Stimulated activated CD4-positive, alpha-beta T cell treated with anti-CD3 and anti-CD28 coated beads, TNF-alpha, amount 100 ng/mL, for 48 hours (primary cell): ENCODE measurements at places on chromosomes 5 and 9.

DNA sequence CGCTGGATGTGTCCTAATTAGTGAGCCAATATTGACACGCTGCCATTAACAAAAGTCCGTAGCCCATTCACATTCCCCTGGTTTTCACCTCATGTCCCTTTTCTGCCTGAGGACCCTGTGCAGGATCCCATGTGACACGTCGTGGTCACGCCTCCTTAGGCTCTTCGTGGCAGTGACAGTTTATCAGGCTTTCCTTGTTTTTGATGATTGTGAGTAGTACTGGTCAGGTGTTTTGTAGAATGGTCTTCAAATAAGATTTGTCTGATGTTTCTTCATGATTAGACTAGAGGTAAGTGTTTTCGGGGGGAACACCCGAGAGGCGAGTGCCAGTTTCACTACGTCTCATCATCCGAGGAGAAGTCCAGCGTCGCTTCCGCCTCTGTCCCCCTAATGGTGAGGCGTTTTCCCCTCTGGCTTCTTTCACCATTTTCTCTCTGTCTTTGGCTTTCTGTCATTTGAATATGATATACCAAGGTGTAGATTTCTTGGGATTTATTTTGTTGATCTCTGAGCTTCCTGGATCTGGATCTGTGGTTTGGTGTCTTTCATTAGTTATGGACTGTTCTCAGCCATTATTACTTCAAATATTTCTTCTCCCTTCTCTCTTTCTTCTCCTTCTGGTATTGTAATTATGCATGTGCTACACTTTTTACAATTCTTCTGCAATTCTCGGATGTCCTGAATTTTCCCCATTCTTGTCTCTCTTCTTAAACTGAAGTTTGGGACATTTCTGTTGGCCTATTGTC, 57.3 kb downstream of the TRIP13 start:
- no peak for DNase-seq

GRCh38 chr5:143759396-143760130, 52.4 kb upstream of the HMHB1 start:
- DNase-seq, result no peak

GRCh38 chr5:125559296-125559695, 812.9 kb upstream of the ZNF608 start:
- no peak for DNase-seq

DNA sequence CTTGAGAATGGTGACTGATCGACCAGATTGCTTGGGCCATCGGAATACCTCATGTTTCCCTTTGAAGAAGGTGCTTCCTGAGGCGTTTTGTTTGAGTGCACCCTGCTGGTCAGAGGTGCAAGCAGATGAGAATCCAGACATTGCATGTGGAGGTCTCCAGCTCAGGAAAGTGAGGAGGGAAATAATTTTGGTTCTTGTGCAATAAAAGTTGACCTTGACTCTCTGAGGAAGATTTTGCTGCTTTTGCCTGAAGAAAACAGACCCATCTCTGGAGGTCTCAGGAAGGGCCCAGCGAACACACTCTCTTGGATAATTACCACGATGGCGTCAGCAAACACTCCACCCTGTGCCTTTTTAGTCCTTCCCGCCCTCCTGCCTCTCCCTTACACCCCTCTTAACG, 69.7 kb downstream of the GRAMD2B start:
- no peak for DNase-seq

DNA sequence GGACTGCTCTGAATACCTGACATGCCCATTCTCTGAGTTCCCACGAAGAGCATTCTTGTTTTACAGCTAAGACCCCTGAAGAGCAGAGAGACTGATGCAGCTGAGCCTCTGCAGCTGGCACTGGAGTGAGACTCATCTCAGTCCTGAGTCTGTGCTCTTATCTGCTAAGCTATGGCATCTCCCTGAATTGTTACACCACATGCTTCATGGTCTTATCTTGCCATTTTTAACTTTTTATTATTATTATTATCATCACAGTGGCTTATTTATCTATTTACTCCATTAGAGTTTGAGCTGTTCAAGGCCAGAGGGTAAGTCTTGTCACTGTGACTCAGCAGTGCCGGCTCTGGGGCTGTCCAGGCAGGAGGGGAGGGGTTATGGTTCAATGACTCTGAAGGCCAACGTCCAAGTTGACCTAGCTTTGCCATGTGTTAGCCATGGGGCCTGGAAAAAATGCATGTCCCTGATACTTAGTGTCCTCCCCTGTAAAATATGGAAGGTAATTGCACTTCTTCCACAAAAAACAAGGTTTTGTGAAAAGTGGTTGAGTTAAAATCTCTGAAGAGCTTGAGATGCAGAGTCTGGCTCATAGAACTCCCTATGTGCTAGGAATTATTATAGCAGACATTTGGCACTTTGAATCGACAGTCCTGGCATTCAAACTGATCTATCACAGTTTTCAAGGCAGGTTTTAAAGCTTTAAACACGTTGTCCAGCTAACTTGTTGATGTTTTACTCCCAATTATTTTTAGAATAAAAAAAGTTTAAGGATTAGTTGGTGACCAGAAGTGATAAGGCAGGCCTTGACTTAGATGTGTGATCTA, 94.6 kb downstream of the ALDH1A1 start:
- no peak for DNase-seq

DNA sequence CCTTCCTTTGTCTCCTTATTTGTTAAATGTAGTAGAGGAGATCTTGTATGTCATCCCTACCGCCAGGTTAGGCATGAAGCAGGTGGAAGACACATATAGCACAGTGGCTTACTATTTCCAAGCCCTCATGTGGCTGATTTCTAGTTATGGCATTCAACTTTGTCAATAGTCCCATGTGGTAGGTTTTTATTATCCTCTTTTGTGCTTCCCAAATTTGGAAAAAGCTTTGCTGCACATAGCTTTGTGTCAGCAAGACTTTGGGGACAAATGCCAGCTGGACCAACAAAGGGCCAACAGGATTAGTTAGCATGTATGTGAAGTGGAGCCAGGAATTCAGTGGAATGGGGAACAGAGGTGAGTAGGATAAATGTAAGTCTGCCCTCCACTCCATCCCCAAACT, 276.3 kb downstream of the PSAT1 start:
- no peak for DNase-seq
